ENCODE measurements at places on chromosomes 5 and 9.

GRCh38 chr5:2983583-2984300 lies 232.3 kb upstream of the IRX2 start:
- DNase-seq = no peak

DNA sequence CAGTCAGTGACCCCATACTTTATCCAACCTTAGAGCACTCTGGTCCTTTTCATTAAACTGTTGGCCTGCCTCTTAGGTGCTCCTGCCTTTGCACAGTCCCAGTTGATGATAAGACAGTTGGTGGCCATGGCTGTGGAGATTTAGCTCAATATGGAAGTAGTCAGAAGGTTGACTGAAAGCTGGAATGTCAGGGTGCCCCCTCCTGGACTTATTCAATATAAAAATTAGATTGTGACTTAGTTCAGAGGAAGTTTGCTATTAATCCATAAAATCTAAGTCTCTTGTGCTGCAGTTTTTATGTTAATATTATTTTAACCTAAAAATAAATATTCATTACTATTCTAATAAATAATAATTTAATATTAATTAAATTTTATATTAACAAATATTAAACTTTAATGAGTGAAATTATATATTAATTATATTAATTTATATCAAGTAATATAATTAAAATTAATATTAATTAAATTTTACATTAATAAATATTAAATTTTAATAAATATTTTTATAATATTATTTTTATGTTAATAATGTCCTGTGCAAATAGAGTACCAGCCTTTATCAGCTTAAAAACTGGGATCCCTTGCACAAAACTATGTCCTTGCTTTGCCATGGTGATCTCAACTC lies 77.7 kb upstream of the ADAMTSL1 start:
- no peak for DNase-seq

DNA sequence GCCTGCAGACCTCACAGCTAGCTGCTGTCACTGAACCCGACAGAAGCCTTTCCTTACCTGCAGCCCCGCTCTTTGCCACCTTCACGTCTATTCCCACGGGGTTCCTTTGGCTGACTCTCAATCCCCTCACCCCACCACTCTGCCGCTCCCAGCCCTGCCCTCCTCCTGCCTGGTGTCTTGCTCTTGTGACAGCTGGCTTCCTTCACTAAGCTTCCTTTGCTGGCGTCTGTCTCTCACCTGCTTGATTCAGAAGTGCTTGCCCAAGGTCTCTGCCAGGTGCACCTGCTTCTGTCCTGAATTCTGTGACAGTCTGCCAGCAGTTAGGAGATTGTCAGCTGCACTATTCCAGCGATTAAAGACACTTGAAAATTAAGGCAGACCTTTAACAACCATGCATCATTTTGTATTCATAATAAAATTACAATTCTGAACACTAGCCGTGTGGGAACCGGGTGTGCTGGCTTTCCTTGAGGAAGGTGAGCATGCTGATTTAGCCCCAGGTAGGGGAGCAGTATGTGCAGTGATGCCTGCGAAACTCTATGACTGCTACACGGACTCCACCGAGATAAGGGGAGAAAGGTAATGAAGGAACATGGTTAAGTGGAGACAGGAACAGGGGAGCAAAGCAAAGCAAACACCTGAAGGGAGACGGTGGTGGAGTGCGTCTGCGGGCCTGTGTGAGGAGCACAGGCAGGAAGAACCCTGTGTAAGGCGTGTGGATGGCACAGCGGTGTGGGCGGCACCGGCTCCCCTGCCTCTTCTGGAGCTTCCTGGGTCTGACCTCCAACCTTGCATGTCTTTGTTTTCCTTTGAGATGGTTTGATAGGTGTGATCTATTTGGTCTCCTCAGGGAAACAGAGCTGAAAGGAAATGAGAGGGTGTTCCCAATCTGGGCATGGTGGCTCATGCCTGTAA lies 80.1 kb upstream of the CACNA1B start:
- DNase-seq = no peak

- DNase-seq = no peak
Observed at GRCh38 chr9:131887680-131888079, 147.8 kb upstream of the RAPGEF1 start.

GRCh38 chr9:21764846-21765245 lies 37.6 kb upstream of the MTAP start:
- no peak for DNase-seq

GRCh38 chr5:6280425-6281100 lies 97.8 kb downstream of the MED10 start:
- DNase-seq = no peak

- no peak for DNase-seq
Observed at GRCh38 chr9:79588488-79589223, 16.9 kb downstream of the TLE4 start.

DNA sequence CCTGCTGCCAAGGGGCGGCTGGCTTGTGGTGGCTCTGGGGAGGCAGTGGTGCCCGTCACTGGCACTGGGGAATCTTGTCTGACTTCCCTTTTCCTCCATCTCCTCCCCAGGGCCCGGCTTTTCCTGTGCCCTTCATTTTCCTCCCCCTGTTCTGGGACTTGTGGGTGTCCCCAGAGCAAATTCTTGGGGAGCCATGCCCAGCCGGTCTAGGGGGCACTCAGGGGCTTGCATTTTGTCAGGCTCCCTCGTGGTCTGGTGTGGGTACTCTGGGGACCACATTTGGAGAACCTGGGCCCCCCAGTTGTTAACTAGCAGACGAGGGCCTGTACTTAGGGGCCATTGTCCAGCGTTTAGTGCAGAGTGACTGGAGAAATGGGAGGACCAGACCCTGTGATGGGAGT lies 105.2 kb upstream of the IER5L start:
- no peak for DNase-seq

DNA sequence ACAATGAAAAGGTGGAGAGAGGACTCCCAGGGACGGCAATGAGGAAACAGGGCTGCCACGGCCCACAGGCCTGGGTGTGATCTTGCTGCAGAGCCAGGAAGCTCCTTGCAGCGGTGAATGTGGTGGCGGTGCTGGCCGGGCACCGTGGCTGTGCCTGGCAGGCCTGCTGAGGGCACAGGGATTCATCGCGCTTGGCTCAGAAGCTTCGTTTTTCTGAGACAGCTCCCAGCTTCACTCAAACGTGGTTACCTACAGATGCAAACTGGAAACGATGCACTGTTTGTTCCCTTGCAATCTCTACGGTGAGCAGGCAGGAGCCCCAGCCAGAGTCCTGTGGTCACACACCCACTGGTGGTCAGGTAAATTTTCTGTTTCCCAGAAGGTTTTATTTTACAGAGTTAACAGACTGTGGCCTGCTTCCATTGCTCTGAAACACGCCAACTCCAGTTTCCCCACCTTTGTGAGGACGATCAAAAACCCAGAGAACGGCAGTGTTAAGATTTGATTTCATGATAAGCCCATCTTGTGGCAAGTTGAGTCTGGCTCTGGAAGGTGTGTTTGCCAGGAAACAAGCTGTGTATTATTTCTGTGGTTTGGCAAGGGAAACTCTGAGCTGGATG lies 183.9 kb downstream of the AUH start:
- no peak for DNase-seq

DNA sequence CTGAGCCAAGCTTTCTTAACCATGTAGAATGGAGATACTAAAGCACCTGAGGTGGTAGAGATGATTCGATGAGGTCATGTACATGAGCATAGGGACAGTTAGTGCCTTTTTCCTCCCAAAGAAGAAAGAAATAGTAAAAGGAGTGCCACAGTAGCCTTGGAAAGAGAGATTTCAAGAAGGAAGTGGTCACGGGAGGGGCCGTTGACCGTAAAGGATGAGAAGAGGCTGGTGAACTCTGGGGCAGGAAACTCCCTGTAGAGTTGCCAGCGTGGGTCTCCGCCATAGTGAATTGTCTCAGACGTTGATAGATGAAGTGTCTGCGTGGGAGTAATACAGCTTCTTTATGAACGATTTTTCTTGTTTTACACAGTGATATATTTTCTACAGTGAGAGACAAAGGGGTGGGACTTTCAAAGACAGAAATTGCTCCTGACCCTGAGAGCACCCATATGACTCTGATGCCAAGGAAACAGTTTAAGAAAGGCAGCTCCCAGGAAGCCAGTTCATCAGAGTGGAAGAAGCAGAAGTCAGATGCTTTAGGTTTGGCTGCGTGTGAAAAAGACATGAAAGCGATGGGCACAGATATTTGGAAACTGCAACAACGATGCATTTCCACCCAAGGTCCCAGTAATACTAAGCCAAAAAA lies 41.3 kb downstream of the UGCG start:
- no peak for DNase-seq

DNA sequence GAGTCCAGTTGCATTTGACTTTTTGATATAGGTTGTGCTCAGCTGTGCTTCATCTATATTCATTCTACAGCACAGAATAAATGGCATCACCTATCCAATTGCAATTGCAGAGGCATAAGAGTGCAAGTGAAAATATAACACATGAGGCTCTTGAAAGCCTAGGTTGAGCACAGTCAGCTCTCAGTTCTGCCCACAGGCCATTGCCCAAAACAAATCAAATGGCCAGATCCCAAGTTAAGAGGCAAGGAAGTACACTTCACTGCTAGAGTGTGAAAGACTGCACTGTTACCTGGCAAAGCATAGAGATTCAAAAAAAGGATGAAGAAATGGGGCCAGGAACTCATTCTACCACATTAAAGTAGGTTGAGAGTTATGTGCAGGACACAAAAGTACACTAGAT lies 305.5 kb upstream of the SEMA6A start:
- no peak for DNase-seq

GRCh38 chr5:111299067-111299481 lies 74.9 kb downstream of the CAMK4 start:
- DNase-seq = no peak

DNA sequence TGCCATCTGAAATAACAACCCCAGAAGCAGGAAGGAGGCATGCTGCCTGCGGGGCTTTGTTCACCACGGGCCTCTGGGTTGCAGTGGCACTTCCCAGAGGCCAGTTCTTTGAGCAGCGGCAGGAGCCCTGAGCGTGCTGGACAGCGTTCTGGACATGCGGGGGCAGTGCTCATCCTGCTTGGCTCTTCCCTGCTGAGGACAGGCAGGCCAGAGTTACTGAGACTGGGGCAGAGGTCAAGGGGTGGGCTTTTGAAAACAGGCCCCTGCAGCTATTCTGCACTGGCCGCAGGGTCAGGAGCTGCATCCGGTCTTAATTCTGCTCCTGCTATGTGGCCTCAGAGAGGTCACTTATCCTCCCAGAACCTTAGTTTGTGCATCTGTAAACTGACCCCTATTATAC lies 258.6 kb downstream of the FSTL4 start:
- no peak for DNase-seq

- DNase-seq = no peak
Observed at GRCh38 chr9:91117959-91118703, 243.6 kb downstream of the AUH start.

DNA sequence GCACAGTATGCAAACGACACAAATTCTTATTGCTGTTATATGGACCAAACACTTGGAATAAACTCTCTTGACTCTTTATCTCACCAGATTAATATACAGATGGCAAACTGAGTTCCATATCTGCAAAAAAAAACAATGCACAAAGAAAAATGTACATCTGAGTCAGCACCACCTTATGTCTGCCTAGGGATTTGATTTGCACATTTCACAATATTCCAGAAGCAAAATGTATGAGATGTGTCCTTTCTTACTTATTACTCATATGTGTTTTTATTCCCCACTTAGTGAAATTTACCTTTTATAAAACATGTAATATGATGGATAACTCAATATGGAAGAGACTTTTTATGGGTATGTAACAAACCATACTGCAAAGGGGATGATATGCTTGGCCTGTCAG lies 236.9 kb downstream of the GLIS3 start:
- DNase-seq = no peak

DNA sequence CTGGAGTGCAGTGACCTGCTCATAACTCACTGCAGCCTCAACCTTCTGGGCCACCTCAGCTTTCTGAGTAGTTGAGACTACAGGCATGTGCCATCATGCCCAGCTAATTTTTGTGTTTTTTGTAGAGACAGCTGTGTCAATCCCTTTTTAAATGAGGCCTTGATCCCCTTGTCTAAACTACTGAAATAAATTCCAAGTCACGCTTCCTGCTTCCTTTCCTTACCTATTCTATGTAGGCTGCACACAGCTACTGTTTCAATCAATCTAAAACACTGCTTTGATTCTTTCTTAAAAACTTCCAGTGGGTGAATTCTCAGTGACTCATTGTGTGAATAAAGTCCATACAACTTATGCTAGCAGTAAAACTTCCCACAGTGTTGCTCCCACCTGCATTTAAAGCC lies 2.9 kb upstream of the C7 start:
- no peak for DNase-seq

- no peak for DNase-seq
Observed at GRCh38 chr5:1471997-1472963, 27.0 kb upstream of the SLC6A3 start.

DNA sequence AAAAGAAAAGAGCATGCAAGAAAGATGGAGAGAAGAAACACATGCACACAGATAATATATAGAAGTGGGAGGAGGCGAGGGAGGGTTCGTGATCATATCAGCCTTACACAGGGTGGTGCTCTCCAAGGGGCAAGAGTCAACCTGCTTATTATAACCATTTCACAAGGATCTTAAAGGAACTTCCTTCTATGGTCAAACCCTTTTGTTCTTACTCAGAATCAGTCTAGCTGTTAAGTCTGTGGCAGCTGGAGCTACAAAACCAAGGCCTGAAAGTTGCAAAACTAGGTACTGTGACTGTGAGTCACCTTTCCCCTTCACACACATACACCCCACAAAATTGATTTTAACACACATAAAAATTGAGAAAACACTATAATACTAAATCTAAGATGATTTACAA lies 18.5 kb upstream of the ERMP1 start:
- no peak for DNase-seq

DNA sequence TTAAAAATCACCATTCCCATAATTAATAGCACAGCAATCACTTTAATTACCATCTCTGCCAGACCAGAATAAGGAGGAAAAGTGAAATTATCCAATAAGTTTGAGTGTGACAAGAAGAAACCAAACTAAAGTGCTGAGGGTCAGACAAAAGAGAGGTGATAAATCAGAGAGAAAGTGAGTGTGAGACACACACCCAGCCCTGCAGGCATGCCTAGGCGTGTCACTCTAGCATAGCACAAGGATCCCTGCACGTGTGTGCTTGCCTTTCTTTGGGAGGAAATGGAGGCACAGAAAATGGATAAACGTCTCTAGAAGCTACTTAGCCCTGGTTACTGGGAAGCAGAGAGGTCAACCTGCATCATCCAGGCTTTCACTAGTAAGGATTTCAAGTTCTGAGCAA lies 56.2 kb downstream of the SEMA6A start:
- no peak for DNase-seq

GRCh38 chr9:129109952-129110739 lies 447 bp downstream of the CRAT start:
- DNase-seq = no peak

GRCh38 chr5:145072889-145073288 lies 762.3 kb downstream of the PRELID2 start:
- DNase-seq = no peak

DNA sequence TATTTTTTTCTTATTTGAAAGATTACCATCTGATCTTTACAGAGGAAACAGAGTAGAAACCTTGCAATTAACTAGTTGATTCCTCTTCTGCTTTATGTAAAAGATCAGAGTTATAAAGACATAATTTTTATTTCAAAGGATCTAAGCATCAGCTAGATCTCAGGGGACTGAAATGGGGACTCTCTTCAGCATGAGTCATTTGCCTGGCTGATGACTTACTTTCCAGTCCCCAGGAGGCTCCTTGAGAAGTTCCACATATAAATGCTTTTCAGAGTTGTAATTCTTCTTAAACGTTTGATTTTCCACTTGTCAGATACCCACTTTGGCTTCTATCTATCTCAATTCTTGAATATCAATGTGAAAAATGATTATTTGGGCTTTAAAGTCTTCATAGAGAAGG lies 389.4 kb downstream of the RAB3C start:
- peak; percentile 2 for DNase-seq

- no peak for DNase-seq
Observed at GRCh38 chr5:162174358-162174974, 106.9 kb downstream of the GABRG2 start.

GRCh38 chr9:133274236-133275104 lies 531 bp downstream of the ABO start:
- no peak for DNase-seq

Data from forelimb muscle (tissue), 1 donor.